ENCODE measurements at places on chromosomes 4 and X.
A peak's percentile ranks its signal among the peaks of the same experiment; 100 is the strongest.

- no peak overlapping the region for H3K4me3 ChIP-seq
- no peak overlapping the region for H3K27ac ChIP-seq
- no peaks in the 10 kb centered on the region for H3K27me3 ChIP-seq
- H3K36me3 ChIP-seq = no peaks in the 10 kb centered on the region
- DNase-seq = peak; percentile 27
Measured at GRCh38 chr4:25178838-25179261, 18.6 kb upstream of the SEPSECS start.

DNA sequence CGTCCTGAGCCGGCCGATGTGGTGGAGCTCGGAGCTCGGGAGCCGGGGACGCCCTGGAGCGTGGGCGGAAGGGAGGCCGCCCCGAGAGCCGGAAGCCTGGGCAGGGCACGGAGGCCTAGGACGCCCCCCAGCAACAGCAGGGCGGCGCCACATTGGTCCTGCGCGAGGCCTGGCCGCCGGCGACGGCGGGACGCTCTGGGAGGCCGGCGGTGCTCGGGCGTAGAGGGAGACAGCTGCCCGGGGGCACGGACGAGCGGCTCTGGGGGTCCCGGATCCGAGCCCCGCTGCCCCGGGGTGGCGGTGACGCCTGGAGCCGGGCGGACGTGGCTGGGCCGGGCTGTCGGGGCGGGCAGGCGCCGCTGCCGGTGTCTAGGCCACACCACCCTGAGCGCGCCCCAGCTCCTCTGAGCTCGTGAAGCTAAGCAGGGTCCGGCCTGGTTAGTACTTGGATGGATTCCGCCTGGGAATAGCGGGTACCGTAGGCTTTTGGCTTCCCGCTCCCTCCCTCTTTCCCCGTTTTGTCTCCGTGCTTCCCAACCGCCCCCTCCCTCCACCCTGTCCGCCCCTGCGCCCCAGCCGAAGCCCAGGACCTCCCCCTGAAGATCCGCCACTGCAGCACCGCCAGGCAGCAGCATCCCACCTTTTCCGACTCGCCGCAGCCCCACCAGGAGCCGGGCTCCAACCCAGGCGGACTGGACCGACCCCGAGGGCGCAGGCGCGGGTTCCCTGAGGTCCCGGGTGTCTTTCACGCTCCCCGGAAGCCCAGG, 12.1 kb downstream of the FRG2 start:
- no peaks in the 10 kb centered on the region for H3K4me1 ChIP-seq
- H3K27ac ChIP-seq = no peak overlapping the region
- no peak for DNase-seq
- no peak overlapping the region for H3K4me3 ChIP-seq
- no peaks in the 10 kb centered on the region for H3K36me3 ChIP-seq
- no peaks in the 10 kb centered on the region for H3K27me3 ChIP-seq

DNA sequence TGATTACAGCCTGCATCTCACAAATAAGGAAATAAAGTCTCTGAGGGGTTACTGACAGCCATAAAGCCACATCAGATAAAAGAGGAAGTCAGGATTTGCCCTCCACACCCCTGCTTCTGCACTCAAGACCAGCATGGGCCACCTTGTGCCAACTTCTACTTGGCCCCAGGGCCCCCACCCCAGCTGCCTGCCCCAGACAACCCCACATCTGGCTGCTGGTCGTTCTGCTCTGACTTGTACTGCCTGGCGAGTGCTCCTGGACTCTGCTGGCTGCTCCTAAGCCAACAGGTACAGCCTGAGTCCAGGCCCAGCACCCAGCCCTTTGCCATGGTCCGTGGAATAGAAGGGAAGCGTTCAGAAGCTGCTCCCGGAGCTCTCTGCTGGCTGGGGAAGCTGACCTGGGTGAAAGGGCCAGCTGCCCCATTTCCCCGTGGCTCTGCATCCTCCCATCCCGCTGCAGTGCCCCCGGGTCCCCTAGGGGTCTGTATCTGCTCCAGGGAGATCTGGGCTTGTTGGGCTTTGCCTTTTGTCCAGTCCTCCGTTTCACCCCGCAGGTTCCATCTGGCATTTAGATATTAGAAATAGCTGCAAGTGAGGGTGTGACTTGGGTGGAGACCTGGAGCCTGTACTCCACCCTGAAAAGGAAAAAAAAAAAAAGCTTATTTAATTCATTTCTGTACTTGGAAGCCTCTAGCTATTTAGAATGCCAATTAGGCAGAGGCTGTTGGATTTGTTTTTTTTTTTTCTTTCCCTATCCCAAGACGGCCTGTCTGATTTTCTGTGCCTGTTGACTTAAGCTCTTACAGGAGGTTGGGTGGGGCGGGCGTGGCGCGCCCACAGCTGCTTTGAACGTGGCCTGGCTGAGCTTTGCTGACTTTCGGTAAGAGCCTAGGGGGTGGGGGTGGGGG, 194.7 kb downstream of the PTTG2 start:
- H3K27ac ChIP-seq = no peak overlapping the region
- peaks cover 10% of the 10 kb centered on the region for H3K4me1 ChIP-seq
- no peak overlapping the region for H3K4me3 ChIP-seq
- no peaks in the 10 kb centered on the region for H3K27me3 ChIP-seq
- no peaks in the 10 kb centered on the region for H3K36me3 ChIP-seq

DNA sequence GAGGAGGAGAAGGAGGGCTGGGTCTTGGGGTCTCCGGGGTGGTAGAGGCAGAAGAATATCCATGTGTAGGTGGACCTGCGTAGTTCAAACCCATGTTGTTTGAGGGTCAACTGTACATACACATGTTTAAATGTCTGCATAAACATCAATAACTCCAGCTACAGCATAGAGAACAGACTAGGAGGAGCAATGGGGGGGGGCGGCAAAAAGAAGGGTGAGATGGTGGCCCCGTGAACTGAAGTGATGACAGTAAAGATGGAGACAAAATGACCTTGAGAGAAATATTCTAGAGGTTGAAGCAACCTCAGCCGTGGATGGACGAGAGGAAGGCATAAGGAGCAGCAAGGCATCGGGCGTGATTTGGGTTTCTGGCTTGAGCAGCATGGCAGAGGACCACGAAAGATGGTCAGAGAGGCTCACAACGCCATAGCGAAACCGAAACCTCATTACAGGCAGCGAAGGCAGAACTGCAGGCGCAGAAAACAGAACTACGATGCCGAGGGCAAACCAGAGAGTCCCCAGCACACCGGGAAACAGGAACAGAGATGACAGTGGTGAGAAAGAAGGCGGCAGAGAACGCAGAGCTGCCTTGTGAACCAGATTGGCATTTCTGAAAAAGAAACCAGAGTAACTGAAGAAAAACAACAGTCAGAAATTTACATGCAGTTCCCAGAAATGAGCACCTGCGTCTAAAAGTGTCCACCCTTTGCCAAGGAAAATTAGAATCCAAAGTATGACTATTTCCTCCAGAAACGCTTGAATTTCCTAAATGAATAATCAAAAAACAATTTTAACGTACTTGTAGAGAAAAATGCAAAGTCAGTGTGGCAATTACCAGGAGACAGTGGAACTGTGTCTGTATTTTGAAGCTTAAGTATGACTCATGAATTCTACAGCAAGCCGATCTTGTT, 50.3 kb upstream of the ENPP6 start:
- peak overlapping the region; percentile 61 for H3K4me3 ChIP-seq
- DNase-seq = peak; percentile 79
- H3K36me3 ChIP-seq = no peaks in the 10 kb centered on the region
- peaks cover 14% of the 10 kb centered on the region for H3K4me1 ChIP-seq
- no peaks in the 10 kb centered on the region for H3K27me3 ChIP-seq

DNA sequence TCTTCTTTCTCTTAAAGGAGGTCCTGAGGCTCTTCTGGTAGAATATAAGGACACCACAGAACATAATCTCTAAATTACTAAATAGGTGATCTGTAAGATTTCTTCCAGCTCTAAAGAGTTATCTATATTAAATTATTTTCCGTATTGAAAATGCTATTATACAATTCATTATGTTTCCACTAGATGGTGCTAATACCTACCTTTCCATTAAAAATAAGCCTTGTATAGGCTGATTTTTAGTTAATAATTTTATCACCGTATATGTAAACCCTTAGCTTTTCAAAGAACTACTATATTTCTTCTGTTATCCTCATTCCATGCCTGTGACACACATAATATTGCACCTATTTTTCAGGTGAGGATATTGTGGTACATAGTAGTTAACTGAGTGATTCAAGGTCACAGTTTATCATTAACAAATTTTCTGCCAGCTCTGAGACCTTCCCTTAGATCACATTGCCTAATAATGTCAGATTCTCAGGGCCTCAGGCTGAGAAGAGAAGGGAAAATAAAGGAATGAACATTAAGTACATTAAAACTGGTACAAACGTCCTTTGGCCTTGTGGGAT, 138.8 kb downstream of the TEX11 start:
- no peak overlapping the region for H3K27ac ChIP-seq
- DNase-seq = no peak
- H3K4me1 ChIP-seq = no peaks in the 10 kb centered on the region
- H3K27me3 ChIP-seq = no peaks in the 10 kb centered on the region

DNA sequence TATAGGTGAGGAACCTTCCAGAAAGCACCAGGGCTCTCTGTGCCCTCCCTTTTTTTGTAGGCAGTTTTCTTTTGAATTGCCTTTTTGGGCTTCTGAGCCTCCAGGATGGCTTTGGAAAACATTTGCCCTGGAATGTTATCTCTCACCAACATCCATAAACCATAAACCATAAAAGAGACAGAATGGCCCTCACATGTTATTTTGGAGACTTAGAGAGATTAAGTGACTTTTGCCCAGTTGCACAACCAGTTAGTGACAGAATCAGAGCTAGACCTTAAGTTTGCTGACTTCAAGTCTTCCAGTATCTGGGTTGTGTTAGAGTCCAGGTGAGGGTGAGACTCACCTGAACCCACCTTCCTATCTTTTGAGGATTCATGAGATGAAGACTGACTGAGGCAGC, 153.0 kb upstream of the STX18 start:
- no peak overlapping the region for H3K4me3 ChIP-seq
- DNase-seq = no peak
- H3K36me3 ChIP-seq = no peaks in the 10 kb centered on the region

- H3K4me1 ChIP-seq = peaks cover 19% of the 10 kb centered on the region
- H3K27me3 ChIP-seq = no peaks in the 10 kb centered on the region
- DNase-seq = peak; percentile 30
- no peak overlapping the region for H3K4me3 ChIP-seq
Measured at GRCh38 chr4:82865592-82865991, 25.4 kb downstream of the SEC31A start.

GRCh38 chrX:153782313-153782712, 1.5 kb downstream of the SRPK3 start:
- H3K27me3 ChIP-seq = no peaks in the 10 kb centered on the region
- no peaks in the 10 kb centered on the region for H3K4me1 ChIP-seq
- no peak overlapping the region for H3K27ac ChIP-seq
- no peaks in the 10 kb centered on the region for H3K36me3 ChIP-seq

DNA sequence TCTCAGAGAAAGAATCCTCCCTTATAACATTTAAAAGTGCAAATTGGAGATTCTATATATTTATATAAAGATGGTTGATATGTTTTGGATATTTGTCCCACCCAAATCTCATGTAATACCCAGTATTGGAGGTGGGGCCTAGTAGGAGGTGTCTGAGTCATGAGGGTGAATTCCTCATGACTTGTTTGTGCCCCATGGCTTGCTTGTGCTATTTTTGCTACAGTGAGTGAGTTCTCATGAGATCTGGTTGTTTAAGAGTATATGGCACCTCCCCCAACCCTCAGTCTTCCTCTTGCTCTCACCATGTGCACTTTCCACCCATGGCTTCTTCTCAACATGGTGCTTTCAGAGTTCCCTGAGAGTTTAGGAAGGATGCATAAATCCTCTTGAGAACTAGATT, 9.5 kb upstream of the ANKRD50 start:
- no peaks in the 10 kb centered on the region for H3K4me1 ChIP-seq
- H3K4me3 ChIP-seq = no peak overlapping the region
- no peak overlapping the region for H3K27ac ChIP-seq
- H3K27me3 ChIP-seq = no peaks in the 10 kb centered on the region

- H3K4me1 ChIP-seq = peaks cover 35% of the 10 kb centered on the region
- no peak overlapping the region for H3K4me3 ChIP-seq
- no peaks in the 10 kb centered on the region for H3K27me3 ChIP-seq
- no peak for DNase-seq
Measured at GRCh38 chrX:13721371-13721770, 13.0 kb downstream of the TRAPPC2 start.

- H3K27ac ChIP-seq = no peak within 1 kb of the TSS
- no peaks in the 10 kb centered on the region for H3K27me3 ChIP-seq
- H3K36me3 ChIP-seq = no peaks in the 10 kb centered on the region
- H3K4me1 ChIP-seq = no peaks in the 10 kb centered on the region
Measured at GRCh38 chrX:116436358-116436816, at the start of gene SLC6A14. Gene SLC6A14, plus strand, starts transcription at chrX:116436606. Its CDS starts 104 bp downstream, at chrX:116436710.

GRCh38 chrX:29461039-29461438, 754.3 kb upstream of the MAGEB2 start:
- H3K4me3 ChIP-seq = no peak overlapping the region
- DNase-seq = no peak
- H3K27ac ChIP-seq = no peak overlapping the region
- H3K27me3 ChIP-seq = no peaks in the 10 kb centered on the region
- H3K4me1 ChIP-seq = no peaks in the 10 kb centered on the region

- no peaks in the 10 kb centered on the region for H3K36me3 ChIP-seq
- no peaks in the 10 kb centered on the region for H3K27me3 ChIP-seq
- DNase-seq = no peak
- no peaks in the 10 kb centered on the region for H3K4me1 ChIP-seq
Measured at GRCh38 chr4:174882317-174882992, 35.7 kb upstream of the ADAM29 start.

All from naive thymus-derived CD4-positive, alpha-beta T cell (primary cell).